Activated naive CD4-positive, alpha-beta T cell (primary cell): ENCODE measurements at places on chromosomes 2 and 18.
A peak's percentile ranks its signal among the peaks of the same experiment; 100 is the strongest.

- no peak for DNase-seq
These were observed 245.5 kb downstream of the MYCN start for GRCh38 chr2:16185801-16186272.

DNA sequence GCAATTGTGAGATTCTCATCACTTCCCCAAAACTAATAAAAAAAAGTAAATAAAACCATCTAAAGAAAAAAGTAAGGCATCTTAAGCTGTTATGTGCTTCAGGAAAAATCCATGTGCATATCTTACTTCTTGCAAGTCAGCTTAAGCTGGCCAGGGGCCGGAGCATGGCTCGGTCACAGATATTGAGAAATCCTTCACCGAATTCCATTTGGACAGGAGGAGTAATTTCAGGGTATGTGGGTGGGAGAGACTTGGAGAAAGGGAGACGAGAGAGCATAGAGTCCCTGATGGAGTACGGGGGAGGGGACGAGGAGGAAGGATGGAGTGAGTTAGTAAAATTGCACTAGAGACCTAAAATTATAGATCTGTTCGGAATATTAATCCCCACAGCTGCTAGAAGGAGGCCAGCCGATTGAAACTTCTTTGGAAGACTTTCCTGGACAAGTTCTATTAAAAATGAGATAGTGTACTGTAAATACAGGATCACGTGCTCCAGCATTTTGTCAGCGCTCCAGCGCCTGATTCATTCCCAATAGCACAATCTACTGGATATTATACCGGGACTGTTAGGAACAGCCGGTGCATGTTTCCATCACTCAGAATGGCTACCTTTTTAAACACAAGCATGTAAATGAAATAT, 438.5 kb downstream of the ZNF516 start:
- no peak for DNase-seq

GRCh38 chr2:170525566-170525900, 189.6 kb upstream of the SP5 start:
- no peak for DNase-seq

DNA sequence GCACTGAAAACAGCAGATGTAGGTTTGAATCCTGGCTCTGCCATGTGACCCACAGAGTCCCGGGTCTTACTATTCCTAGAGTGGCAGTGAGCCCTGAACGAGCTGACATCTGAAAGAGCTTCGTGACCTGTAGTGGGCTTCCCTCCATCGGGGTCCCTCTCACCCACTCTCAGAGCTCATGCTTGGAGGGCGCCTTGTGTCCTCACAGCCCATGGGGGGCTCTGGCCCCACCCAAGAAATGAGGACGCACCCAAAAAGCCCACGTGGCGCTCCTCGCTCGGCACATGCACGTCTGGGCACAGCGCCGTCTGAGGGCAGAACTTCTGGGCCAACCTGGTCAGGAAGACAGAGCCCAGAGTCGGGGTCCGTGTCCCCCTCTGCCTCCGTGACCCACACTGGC, 23.7 kb downstream of the LBH start:
- DNase-seq, result no peak

- no peak for DNase-seq
These were observed 1.9 kb downstream of the DUSP2 start for GRCh38 chr2:96143231-96143847.

DNA sequence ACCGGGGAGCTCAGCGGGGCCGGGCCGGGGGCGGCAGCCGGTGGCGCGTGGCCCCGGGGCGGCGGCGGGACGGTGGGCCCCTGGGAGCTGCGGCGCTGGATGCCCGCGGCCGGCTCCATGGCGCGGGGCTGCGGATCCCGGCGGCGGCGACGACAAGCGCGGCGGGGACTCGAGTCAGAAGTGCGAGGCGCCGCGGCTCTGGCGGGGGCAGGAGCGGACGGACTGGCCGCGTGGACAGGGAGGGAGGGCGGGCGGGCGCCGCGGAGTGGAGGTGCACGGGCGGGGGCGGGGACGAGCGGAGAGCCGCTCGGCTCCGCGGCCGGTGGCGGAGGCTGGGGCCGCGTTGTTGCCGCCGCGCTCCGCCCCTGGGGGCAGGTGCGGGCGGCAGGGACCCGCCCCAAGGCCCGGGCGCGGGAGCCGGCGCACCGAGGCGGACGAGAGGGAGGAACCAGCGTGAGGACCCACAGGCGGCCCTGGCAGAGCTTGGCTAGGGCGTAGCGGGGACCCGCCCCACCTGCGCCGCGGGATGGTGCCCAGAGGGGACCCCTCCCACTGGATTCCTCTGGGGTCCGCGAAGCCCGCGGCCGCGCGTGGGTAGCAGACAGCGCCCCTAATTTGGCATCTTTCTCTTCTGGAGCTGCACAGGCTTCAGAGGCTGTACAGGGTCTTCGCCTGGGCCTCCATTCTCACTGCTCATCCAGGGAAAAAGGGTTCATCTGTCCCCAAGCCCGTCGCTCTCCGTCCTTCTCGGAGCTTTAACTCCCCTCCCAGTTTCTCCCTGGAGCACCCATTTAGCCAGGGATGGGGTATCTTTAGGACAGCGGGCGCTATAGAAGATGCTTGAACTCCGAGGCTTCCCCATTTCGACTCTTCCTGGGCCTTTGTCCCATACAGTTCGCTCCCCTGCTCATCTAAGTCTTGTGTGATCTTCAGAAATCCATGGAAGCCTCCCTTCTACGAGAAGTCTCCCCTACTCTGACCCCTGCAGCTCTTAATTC, at the start of gene TMEM163:
TSS of gene TMEM163 (minus strand) at position 184 of the 998 bp plus-strand sequence.
- DNase-seq, result peak; percentile 12

DNA sequence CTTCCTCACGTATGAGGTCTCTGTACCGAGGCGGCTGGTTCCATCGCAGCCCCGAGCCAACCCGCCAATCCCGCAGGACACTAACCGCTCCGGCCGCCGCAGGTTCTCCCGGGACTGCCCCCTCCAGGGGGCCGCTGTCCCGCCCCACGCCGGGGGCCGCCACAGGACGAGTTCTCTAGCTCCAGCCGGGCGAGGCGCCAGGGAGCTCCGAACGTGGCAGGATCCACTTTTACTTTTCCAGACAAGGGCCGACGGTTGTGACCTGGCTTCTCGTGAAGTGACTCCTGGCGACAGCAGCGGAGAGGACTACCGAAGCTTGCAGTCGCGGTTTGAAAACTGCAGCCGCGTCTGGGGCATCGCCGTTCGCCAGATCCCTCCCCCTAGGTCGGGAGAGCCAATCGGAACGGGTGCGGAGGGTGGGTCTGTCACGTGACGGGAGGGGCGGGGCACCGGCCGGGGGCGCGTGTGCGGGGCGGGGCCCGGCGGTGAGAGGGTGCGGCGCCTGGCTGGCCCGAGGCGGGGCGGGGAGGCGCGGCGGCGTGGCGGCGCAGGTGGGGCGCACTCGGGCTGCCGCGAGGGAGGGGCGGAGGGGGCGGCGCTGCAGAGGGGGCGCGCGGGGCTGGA, at the start of gene STK17B:
TSS of gene STK17B (minus strand) at position 331 of the 624 bp plus-strand sequence. CDS start 8,195 bp downstream, outside the sequence.
- peak; percentile 92 for DNase-seq

DNA sequence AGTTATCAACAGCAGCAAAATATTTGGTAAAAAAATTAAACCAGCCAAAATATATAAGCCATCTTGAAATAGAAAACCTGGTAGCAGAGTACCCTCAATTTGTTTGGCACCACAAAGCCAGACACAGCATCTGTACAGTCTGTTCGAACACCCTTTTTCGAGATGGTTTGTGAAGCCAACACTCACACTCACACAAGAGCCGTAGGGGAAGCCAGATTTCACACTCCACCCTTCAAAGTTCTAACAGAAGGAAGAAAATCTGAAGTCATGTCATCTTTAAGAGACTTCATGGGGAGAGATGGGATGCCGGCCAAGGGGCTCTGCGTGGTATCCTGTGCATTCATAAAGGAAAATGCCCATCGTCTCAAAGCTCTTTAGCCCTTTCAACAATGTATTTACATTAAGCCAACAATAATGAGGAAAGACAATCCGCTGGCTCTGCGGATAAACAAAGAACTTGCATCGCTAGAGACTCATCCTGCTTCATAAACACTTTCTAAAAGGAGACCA, 451.5 kb upstream of the CHST9 start:
- DNase-seq, result no peak

DNA sequence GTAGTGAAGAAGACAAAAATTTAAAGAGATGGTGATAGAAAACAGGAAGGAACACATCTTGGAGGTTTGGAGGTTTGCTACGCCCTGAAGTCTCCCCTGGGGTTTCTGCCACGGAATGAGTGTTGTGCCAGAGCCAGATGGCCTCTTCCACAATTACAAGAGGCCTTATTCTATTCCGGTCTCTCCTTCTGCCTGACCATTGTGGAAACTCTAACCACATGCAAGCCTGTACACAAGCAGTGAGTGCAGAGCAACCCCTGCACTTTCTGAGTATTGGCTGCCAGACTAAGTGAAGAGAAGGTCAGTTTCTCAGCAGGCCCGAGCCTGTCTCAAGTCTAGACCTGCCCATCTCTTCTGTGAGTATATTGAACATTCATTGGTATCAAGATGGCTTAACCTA, 22.7 kb upstream of the MYO1B start:
- no peak for DNase-seq

DNA sequence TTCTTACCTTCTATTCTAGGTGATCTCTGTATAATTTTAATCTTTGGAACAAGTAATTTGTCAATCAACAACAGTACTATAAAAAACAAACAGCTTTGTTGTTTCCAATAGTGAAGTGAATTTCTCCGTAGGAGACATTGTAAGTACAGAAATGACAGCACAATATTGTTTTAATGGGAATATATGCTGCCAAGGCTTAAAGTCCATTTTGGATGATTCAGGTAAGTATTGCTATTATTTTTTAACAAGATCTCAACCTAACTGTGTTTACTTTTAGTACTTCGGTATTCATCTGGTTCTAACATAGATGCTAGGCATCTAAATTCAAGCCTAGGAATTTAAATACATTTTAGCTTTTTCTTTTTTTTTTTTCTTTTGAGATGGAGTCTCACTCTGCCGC, 105.8 kb downstream of the MEP1B start:
- DNase-seq, result no peak

DNA sequence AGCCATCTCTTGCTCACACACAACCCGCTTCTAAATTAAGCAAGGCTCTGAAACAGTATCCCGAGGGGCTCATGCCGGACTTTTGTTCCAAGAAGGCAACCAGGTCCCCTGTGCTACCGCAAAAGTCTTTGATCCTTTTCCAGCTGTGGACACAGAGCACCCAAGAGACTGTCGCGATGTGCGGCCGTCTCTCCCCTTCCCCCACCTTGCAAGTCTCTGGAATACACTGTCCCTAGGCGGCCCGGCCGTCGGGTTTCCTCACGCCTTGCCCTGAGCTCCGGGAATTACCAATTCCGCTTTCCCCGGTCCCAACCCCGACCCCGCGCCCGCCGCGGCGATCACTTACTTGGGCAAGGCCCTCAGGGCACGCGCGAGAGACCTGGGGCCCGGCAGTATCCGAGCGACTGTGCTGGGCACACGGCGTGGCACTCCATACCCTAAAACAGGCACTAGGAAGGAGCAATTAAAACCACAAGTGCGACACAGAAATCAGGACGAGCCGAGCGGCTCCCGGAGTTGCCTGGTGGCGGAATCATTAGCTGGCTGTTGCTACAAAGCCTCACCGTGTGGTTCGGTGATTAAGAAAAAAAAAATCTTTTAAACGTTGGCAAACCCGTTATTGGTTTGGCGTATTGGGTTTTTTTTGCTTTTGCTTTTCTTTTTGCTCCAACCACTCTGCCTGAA, 2.2 kb upstream of the DLX1 start:
- no peak for DNase-seq

DNA sequence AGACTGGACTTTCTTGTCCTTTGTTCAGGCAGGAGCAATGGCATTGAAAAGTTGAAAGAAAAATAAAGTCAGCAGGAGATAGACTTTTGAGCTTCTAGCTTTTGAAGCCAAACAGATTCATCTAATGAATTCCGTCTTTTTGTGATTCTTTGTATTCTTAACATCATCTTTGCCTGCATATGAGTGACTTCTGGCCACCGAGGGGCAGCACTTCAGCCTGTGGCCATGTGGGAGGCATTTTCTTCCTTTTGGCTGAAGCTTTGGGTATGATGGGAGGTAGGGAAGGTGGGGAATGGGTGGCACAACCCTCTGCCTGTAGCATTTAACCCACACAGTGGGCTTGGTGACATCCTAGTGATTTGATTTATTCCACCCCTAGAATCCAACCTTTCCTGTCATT, 220.6 kb downstream of the SETBP1 start:
- DNase-seq, result no peak
